HFFc6 (cell line): ENCODE measurements at places on chromosomes 4 and X. TPM values are rescaled to one million over a fixed set of nuclear protein-coding genes. Genes with fewer than 3 reads are reported as not detected.

Gene CTAG2
- not detected in 3 replicates for total RNA-seq

Gene ZNF827
- 16.6 to 17.7 TPM (median 17.7 TPM) in 3 replicates for total RNA-seq

Gene XAGE3
- not detected in 3 replicates for total RNA-seq

DNA sequence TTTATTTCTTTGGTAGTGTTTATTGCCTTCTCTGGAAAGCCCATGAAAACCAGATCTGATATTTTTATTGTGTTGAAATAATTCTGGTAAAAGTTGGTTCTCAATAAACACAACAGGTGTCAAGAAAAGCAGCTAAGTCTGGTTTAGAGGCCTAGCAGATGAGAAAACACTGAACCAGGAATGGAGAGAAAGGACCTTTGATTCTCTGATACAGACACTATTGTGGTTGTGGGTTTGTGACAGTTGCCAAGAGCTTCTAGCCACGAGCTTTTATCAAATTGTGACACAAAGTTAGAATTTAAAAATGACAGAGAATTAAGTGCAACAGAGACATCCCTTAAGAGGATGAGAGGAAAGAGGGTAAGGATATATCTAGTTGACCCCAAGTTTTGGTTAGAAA lies 42.6 kb downstream of the DDIT4L start:
- no peaks in the 10 kb centered on the region for H3K36me3 ChIP-seq
- H3K4me1 ChIP-seq, result no peaks in the 10 kb centered on the region
- no peak overlapping the region for H3K27ac ChIP-seq
- H3K4me3 ChIP-seq, result no peak overlapping the region
- no peak for DNase-seq
